ENCODE measurements at places on chromosomes 13 and 19. TPM values are rescaled to one million over a fixed set of nuclear protein-coding genes. Genes with fewer than 3 reads are reported as not detected.

The GGN gene
- total RNA-seq: not detected

The GAS6 gene
- total RNA-seq: 166 TPM

The MBD3L2 gene
- not detected for total RNA-seq

- H3K27ac ChIP-seq: no peak overlapping the region
- no peaks in the 10 kb centered on the region for H3K36me3 ChIP-seq
- no peak overlapping the region for H3K4me3 ChIP-seq
- H3K27me3 ChIP-seq: no peaks in the 10 kb centered on the region
Measured at GRCh38 chr19:2087621-2088100, 8.5 kb downstream of the MOB3A start.

GRCh38 chr13:93260591-93260990, 34.0 kb downstream of the GPC6 start:
- H3K4me1 ChIP-seq: no peaks in the 10 kb centered on the region
- no peak for DNase-seq
- H3K36me3 ChIP-seq: no peaks in the 10 kb centered on the region
- no peak overlapping the region for H3K4me3 ChIP-seq
- no peak overlapping the region for H3K27ac ChIP-seq
- H3K27me3 ChIP-seq: no peaks in the 10 kb centered on the region

Data from heart right ventricle (tissue), 16 donors.